ENCODE measurements at places on chromosomes 6 and 20.

DNA sequence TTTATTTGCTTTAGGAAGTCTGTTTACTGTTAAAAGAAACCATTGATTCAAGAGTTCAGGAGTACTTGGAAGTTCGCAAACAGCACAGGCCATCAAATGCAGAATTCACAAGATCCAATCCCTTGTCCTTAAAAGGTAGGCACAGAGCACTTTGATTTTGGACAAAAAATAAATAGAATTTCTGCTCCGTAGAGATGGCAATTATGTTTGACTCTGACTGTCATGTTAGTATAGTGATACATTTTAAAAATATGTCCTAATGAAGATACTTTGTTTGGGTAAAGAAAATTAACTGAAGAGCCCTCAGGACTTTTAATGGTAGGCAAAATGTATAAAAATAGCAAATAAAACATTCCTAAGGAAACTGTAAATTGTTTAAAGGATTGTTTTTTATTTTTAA is 113.1 kb downstream of the JAG1 start:
- DNase-seq, result no peak

- DNase-seq, result peak; percentile 62
Observed at GRCh38 chr20:41693136-41693979, 75.2 kb upstream of the CHD6 start.

- peak; percentile 38 for DNase-seq
Observed at GRCh38 chr6:42417641-42418112, 34.0 kb downstream of the TRERF1 start.

GRCh38 chr6:79084693-79085092 is 6.6 kb upstream of the PHIP start:
- no peak for DNase-seq

Data from stimulated activated CD4-positive, alpha-beta T cell treated with anti-CD3 and anti-CD28 coated beads, Interleukin-12 subunit alpha, Interleukin-12 subunit beta, amount 100 ng/mL, for 48 hours (primary cell).